ENCODE measurements at places on chromosomes 6 and 20. TPM values are rescaled to one million over a fixed set of nuclear protein-coding genes. Genes with fewer than 3 reads are reported as not detected.

The GTPBP2 gene
- 96.5 TPM for total RNA-seq

The MROH8 gene
- 0.13 TPM for total RNA-seq

The SSTR4 gene
- total RNA-seq = not detected

The HBS1L gene
- 97.5 TPM for total RNA-seq

The FLRT3 gene
- total RNA-seq = 3.3 TPM

The PRND gene
- total RNA-seq = not detected

The RAB32 gene
- total RNA-seq = 131 TPM

The LY6G6D gene
- total RNA-seq = not detected

The FRK gene
- 2.9 TPM for total RNA-seq

The RGS17 gene
- 11.2 TPM for total RNA-seq

The CALHM4 gene
- total RNA-seq = not detected

The PKIB gene
- total RNA-seq = 10.6 TPM

The ARFGEF3 gene
- total RNA-seq = 13.4 TPM

The WFDC12 gene
- total RNA-seq = not detected

The CRIP3 gene
- 0.67 TPM for total RNA-seq

The MTFR2 gene
- total RNA-seq = 1.6 TPM

The TRAPPC3L gene
- total RNA-seq = not detected

The SULF2 gene
- total RNA-seq = 78.2 TPM

The ID4 gene
- total RNA-seq = 16.3 TPM

The EYA4 gene
- 0.58 TPM for total RNA-seq

The FNDC11 gene
- total RNA-seq = 1.1 TPM

The GPR6 gene
- not detected for total RNA-seq

The CDS2 gene
- total RNA-seq = 38.1 TPM

The SLC17A9 gene
- total RNA-seq = 12.0 TPM

The NFS1 gene
- total RNA-seq = 30.8 TPM

The TPD52L1 gene
- total RNA-seq = 63.3 TPM

The HTR1E gene
- not detected for total RNA-seq

The CENPW gene
- 5.7 TPM for total RNA-seq

The RSPO3 gene
- 1.9 TPM for total RNA-seq

The HNF4A gene
- not detected for total RNA-seq

The CCN6 gene
- total RNA-seq = 1.5 TPM

The MAK gene
- 0.17 TPM for total RNA-seq

The KHDC1L gene
- not detected for total RNA-seq
